ENCODE measurements at places on chromosomes 7 and 10. TPM values are rescaled to one million over a fixed set of nuclear protein-coding genes. Genes with fewer than 3 reads are reported as not detected.

PNLIPRP2 gene
- not detected for total RNA-seq

- no peak for DNase-seq
These were observed 91.2 kb upstream of the INSIG1 start for GRCh38 chr7:155206318-155207020.

- no peak for DNase-seq
These were observed 2.7 kb downstream of the MGAM2 start for GRCh38 chr7:142114207-142114606.

DNA sequence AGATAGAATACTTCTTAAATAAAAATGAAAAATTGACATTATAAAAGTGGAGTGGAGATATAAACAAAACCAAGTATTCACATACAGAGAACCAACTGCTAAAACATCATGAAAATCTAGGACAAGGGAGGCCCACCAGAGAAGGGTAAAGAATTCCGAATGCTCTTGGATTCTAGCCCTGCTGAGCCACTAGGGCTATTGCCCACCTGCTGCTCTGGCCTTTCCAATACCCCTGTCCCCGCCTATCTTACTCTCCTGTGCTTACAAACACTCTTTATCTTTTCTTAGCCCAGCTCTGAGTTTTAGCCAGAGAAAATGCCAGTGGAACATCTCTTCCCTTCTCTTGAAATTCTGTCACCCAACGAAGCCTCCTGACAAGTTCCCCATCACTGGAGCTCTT is 100.3 kb downstream of the MACC1 start:
- no peak for DNase-seq
